ENCODE measurements at places on chromosomes 1 and 21. TPM values are rescaled to one million over a fixed set of nuclear protein-coding genes. Genes with fewer than 3 reads are reported as not detected.

GRCh38 chr1:45686015-45686287 is 382 bp downstream of the GPBP1L1 start:
- DNase-seq, result peak; percentile 60

ELF3 gene
- total RNA-seq, result 460 TPM

PTAFR gene
- total RNA-seq, result 3.9 TPM

GRCh38 chr1:11492235-11492634 is 13.3 kb downstream of the DISP3 start:
- no peak for DNase-seq

DNA sequence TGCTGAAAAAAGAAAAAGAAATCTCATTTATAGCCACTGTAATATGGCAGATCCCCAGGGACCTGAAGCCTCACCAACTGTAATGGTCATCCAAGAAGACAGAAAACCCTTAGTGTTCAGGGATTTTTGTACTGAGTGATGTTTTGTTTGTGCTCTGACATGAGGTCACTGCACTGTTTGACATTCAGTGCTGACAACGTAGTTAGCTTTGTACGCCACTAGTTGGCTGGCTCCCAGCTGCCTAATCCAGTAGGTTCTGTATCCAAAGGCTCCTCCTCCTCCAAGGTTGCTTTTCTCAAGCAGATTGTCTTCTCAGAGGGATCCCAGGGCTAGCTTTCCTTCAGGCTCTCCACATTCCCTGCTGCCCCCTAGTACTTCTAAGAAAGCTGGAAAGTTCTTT is 9.5 kb upstream of the YRDC start:
- DNase-seq, result no peak

SLC1A7 gene
- total RNA-seq, result 0.23 TPM

DNA sequence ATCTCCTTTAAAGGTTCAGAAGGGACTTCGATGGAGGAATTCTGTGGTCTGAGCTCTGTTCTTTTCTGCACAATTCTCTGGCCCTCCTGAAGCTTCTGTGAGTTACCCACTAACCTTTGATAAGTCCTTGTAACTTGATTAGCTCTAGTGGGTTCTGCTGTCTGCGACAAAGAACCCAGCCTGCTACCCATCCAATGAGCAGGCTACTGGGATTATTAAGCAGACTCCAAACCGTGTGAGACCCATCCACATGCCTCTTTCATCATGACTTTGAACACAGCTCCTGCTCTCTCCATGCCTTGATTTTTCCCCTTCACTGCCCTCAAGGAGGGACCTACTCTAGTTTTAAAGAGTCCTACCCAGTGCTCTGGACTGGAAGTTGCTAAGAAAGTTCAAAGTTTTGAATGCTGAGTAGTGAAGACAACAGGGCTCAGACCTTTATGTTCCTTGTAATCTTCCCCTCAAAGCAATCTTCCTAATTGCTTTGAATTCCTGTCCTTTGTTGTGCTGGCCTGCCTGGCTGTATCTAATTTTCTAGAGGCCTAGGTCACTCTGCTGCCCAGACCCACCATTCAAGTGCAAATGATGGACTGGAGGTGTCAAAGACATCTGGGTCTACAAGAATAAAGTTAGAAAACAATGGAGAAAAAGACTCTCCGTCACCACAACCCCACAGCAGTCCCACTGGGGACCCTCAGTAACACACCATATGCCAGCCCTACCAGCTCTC is 146.9 kb downstream of the RHOU start:
- DNase-seq, result no peak

DNA sequence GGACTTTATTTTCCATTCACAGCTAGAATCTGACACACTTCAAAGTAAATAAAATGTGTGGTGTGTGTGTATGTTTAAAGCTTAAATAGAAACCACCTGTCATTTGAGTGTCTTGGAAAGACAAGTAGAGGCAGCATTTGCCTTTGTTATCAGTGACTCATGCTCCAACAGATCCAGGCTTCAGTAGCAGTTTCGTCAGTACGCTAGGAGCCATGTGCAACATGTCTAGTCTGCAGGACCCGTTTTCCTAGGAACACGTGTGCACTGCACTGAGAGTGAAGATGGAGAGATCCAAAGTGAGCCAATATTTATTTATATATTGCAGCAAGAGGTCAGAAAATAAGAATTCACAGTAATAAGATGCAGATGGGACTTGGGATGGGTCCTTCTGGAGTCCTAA is 41.8 kb downstream of the SGIP1 start:
- DNase-seq, result no peak

GRCh38 chr1:236998546-236998945 is 5.7 kb downstream of the MT1HL1 start:
- DNase-seq, result no peak

DNA sequence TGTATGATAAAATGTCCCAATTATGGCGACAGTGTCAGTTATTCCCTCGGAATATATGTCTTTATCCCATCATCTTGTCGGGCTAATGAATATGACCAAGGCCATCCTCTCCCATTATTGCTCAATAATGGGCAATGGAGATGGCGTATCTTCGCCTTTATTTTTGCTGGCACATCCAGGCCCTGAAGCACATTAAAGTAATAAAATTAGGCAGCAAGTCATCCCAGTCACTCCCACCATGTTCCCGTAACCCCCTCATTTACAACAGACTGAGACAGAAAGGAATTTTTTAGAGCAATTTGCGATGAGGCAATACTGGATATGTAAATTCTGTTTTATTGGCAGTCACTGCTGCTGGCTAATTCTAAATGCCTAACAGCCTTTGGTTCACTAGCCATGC is 35.3 kb downstream of the CLIC6 start:
- DNase-seq, result no peak

- DNase-seq, result no peak
These were observed 14.0 kb upstream of the ZC3H11B start for GRCh38 chr1:219626865-219627264.

DNA sequence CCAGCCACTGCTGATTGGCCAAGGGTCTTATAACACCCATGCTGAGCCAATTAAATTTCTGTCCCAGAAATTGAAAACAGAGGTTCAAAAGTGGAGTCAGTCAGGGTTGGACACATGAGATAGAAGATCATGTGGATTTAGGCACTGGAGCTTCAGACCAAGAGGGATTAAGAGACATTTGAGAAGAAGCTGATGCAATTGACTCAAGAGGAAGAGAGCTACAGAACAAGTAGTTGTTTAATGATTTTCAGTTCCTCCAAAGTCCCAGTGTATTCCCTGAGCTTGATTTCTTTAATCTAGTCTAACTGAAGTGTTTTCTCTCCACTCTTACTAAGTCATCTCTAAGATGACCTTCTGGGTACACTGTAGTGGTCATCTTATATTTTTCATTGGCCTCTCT is 227.1 kb downstream of the DUSP10 start:
- DNase-seq, result no peak

DNA sequence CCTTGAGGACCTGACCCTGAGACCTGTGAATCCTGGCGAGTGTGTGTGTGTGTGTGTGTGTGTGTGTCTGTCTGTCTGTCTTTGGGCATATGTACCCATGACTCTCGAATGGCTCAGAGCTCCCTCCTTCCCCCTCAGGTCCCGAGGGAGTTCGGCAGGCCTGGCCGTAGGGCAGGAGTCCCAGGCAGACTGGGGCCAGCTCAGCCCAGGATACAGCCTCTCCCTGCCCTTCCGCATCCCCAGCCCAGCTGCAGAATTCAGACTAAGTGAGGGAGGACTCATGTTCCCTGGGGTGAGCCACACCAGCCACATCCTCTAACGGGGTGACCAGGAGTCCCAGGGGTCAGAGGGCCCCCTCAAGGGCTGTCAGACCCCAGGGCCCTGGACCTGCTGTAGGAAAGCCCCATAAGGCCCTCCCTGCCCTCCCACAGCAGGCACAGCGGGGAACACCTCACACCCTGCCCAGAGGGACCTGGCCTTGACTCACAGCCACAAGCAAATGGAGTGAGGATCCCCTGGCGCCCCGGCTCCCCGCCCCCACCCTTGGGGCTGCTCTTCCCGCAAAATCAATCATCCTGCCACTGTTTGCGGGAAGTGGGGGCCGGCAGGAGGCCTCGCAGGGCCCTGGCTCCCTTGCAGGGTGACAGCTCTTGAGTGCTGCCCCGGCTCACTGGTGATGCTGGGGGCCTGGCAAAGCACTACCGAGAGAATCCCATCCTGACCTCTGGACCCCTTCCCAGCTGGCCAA is 101.7 kb upstream of the CASZ1 start:
- peak; percentile 55 for DNase-seq

- no peak for DNase-seq
These were observed 7.3 kb upstream of the MIIP start for GRCh38 chr1:12011998-12012397.

- peak; percentile 89 for DNase-seq
These were observed 6.0 kb upstream of the CAPN2 start for GRCh38 chr1:223706077-223706973.

DNA sequence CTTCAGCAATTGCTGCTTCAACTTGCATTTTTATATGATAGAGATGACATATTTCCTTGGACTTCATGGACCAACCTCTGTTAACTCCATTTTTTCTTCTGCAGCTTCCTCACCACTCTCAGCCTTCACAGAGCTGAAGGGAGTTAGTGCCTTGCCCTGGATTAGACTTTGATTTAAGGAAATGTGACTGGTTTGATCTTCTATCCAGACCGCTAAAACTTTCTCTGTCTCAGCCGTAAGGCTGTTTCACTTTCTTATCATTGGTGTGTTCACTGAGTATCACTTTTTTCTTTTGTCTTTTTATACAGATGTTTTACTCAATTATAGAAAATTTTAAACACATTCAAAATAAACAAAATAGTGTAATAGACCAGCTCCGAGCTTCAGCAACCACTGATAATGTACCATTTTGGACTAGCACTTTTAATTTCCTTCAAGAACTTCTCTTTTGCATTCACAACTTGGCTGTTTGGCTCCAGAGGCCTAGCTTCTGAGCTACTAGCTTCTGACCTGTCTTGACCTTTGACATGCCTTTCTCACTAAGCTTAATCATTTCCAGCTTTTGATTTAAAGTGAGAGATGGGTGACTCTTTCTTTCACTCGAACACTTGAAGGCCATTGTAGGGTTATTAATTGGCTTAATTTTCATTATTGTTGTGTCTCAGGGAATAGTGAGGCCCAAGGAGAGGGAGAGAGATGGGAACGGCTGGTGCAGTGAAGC is 9.3 kb downstream of the NEK7 start:
- no peak for DNase-seq

DNA sequence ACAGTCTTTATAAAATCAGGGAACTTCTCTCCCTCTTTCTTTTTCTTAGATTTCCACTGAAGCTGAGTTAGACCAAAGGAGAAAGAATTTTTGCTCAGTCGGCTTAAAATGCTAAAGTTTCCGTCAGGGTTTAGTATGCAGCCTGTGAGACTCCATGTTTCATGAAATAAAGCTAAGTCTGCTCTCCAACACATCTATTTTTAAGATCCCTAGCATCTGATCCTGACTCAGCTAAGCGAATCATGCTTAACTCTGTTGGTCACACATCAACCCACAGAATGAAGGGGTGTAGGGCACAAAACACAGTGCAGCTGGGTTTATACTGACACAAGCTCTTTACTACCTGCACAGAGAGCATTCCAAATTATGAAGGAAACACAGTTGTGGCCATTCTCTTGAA is 102.4 kb upstream of the ZNF281 start:
- DNase-seq, result peak; percentile 97

EPHA8 gene
- 0.07 TPM for total RNA-seq

SLC45A1 gene
- 0.75 TPM for total RNA-seq

NPHS2 gene
- not detected for total RNA-seq

DNA sequence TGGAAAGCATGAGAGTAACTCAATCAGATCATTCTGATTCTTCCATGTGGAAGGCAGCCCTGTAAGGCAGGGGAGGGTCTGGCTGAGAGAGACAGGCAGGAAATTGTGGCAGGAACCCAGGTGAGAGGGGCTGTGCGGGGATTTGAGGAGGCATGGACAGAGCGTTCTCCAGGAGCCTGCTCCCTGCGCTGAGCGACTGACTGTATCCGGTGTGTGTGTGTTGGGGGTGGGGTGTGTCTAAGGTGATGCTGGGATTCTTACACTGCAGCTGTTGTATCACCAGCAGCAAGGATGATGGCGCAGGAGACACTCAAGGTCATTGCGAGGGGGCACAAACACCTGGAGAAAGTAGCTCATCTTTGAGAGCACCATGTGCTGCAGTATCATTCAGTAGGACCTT is 128.5 kb downstream of the RHOU start:
- DNase-seq, result no peak

CLDN8 gene
- total RNA-seq, result 0.46 TPM

LRRC53 gene
- not detected for total RNA-seq

GRCh38 chr1:110255392-110255787 is 45.3 kb downstream of the KCNC4 start:
- no peak for DNase-seq

Data from PC-3 (cell line).